ENCODE measurements at places on chromosomes 1 and 21. TPM values are rescaled to one million over a fixed set of nuclear protein-coding genes. Genes with fewer than 3 reads are reported as not detected.

PLPPR4 gene
- under 0.01 TPM for total RNA-seq

YRDC gene
- total RNA-seq: 23.9 TPM

KDM1A gene
- 79.4 TPM for total RNA-seq

TMCO2 gene
- not detected for total RNA-seq

CELA3A gene
- not detected for total RNA-seq

HLX gene
- 18.2 TPM for total RNA-seq

FAM163A gene
- not detected for total RNA-seq

SCYL3 gene
- total RNA-seq: 9.9 TPM

OR14K1 gene
- not detected for total RNA-seq

IQCC gene
- 1.1 TPM for total RNA-seq

CCDC27 gene
- not detected for total RNA-seq

RXRG gene
- total RNA-seq: not detected

TCHH gene
- total RNA-seq: 0.14 TPM

SELENBP1 gene
- 8.7 TPM for total RNA-seq

TMOD4 gene
- total RNA-seq: not detected

MPZ gene
- total RNA-seq: 0.44 TPM

CYP4X1 gene
- not detected for total RNA-seq

KRTAP11-1 gene
- not detected for total RNA-seq

DENND2D gene
- 1.7 TPM for total RNA-seq

HMCN1 gene
- 5.5 TPM for total RNA-seq

C4BPA gene
- not detected for total RNA-seq

USP33 gene
- 55.4 TPM for total RNA-seq

TRIM67 gene
- not detected for total RNA-seq

TMEM240 gene
- 4.4 TPM for total RNA-seq

CCDC185 gene
- not detected for total RNA-seq

S100A2 gene
- total RNA-seq: 2.1 TPM

TTC4 gene
- total RNA-seq: 17.5 TPM

All from placental pericyte (primary cell).